Ascending aorta (tissue), 2 donors: ENCODE measurements at places on chromosomes 11 and 22.
A peak's percentile ranks its signal among the peaks of the same experiment; 100 is the strongest.

- no peak for DNase-seq
These were observed 3.3 kb downstream of the SYT7 start for GRCh38 chr11:61577383-61578118.

DNA sequence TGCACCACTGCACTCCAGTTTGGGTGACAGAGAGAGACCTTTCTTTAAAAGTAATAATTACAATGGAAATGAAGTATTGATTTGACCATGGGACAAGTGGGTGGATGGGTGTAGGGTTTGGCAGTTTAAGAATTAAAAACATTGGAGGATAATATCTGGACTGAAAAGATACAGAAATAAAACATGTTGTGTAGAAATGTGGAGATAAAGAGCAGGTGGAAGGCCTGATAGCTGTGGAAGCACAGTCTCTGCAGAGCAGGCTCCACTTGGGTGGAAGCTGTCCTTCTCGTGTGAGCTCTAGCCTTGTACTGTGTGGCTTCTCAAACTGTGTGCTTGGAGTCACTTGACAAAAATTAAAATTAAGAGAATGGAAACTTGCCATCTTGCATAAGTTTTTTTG, 25.6 kb downstream of the APLP2 start:
- no peak for DNase-seq

GRCh38 chr11:118153516-118153915, 893 bp upstream of the SCN4B start:
- DNase-seq, result no peak

DNA sequence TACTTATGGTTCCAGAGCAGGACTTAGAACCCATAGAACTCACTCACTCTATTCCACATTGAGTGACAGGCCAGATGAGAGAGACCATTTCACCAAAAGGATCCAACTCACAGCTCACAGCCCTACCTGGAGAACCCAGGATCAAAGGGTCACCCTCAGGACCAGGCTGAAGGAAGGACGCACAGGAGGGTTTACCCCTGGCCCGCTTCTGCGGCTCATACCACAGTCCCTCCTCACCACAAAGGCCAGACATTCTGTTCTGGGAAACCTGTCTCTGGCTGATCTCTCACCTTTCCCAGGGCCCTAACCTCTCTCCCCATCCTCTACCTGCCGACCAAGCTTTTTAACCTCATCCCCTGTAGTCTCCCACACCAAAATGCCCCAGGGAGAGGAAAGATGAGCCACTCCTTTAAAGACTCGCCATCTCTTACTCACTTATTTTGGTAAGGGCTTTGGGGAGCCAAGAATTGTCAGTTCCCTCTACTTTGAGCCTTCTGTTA, 4.7 kb downstream of the FOSL1 start:
- no peak for DNase-seq

GRCh38 chr11:70128435-70128906, 50.4 kb downstream of the ANO1 start:
- DNase-seq, result peak; percentile 88

DNA sequence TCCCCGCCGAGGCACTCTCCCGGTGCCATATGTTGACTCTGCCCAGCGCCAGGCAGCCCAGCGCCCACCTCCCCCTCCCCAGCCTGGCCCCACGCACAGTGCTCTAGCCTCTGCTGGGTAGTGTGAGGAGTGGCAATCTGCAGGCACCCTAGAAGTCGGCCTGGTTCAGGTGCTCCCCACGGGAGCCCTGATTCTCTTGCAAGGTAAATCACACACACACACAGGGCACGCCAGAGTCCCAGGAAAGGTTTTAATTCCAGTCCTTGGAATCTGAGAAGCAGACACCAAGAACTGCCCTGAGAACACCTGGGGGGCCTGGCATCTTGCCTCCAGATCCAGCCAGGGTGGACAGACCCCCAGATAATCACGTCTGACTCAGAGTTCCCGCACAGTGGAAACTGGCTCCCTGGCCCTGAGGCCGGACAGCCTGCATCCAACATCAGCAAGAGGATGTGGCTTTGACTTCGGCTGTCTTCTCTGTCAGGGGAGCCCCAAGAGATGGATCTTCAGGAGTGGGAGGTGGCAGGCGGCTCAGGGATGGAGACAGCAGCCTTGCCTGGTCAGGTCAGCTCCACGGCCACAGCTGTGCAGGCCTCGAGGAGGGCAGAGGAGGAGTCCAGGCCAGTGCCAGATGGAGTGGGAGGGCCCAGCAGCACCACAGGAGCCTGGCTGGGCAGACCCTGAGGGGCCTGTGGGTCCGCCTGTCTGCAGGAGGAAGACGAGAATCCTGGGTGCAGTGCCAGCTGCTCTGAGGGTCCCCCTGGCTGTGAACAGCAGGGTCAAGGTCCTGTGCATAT, 1.1 kb upstream of the RIN1 start:
- no peak for DNase-seq

GRCh38 chr11:126624506-126624905, 269.0 kb downstream of the ST3GAL4 start:
- DNase-seq, result no peak

GRCh38 chr11:32902089-32902665, 9.6 kb downstream of the QSER1 start:
- no peak for DNase-seq

DNA sequence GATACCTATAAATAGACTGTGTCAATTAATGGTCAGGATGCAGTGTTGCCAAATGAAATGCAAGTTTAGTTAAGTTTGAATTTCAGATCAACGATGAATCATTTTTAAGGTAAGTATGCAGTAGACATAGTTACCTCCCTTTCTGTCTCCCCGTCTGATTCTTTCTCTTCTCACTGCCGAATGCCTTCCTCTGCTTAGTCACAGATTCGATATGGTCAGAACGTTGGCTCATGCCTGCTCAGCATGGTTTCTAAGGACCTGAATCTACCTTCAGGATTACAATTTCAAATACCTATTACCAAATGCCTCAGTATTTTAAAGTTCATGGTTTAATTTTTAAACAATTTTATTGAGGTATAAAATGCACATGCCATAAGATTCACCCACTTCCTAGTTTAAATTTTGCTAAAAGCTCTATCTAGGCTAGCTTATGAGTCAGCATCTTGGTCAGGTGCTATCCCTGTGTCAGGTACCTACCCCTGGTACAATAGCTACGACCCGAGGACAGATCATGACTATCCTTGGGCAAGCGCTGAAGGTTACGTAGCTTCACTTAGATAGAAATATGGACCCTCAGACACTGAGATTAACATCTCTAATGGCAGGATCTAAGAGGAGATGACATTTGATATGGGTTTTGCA, 78.2 kb upstream of the SPON1 start:
- no peak for DNase-seq

GRCh38 chr22:26460202-26460601, 23.4 kb downstream of the HPS4 start:
- no peak for DNase-seq

DNA sequence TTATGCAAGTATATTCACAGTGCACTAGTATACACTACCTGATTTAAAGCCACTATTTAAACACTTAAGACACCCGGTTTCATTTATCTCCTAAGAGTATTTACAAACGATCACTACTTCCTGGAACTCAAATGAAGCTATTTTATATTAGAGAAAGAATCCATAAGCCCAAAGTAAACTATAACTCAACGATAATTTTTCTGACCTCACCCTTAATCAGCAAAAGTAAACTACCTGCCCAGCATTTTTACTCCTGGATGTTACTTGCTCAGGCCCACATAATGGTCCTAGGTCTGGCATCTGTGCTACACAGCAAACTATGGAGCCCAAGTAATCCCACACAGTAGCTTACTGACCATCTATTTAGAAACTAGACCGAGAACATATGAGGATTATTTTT, 33.4 kb downstream of the TSG101 start:
- no peak for DNase-seq

DNA sequence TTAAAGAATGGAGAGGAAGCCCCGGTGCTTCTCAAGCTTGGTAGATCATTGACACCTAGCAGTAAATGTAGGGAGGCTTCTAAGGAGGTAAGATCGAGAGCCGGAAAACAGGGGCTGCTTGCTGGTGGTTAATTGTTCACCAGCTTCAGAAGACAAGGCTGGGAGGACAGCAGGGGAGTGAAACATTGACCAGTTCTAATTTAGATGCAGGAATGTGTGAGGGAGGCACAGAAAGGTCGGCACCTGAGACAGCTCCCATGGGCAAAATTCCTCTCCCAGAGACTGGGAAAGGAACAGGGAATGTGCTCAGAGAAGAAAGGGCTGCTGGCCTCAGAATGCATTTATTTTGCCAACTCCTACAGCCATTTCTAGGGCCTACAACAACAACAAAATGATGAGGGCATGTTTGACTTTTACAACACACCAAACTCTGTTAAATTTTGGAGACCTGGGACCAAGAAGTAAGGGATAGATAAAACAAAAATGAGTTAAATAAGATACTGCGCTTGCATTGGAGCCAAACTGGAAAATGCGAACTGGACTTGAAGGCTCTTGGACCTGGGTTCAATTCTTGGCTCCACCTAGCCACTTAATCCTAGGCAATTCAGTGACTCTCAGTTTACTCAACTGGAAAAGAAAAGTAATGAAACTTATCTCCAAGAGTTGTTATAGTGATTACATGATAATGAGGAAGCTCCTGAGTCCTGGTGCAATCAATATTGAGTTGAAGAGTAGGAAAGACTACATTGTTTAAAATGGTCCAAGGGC, 31.0 kb downstream of the FZD4 start:
- no peak for DNase-seq

DNA sequence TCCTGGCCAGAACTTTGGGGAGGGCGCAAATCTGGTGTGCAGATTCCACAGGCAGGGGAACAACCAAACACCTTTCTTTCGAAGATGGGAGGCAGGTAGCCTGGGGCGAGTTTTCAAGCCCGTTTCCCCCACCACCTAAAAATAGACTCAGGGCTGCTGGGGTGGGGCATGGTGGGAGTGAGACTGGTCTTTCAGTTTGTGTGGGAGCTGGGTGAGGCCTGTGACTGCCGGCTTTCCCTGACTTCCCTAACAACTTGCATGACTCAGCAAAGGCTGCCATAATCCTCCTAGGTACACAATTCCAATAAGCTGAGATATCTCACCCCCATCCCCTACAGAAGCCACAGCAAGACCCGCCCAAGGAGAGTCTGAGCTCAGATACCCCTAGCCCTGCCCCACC, 4.3 kb upstream of the OR5B12 start:
- DNase-seq, result no peak

DNA sequence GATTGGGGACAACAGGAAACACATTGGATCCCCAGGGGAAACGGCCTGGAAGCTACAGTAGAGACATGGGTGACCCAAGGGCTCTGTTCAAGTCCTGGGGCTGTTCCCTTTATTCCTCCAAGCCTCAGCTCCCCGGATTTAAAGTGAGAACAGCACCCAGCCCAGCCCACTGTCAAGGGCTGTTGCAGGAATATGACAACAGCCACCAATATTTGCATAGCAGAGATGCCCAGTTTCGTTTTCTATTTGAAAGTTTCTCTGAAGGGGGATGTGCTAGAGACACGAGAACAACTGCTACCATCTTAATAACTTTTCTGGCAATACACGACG, 81.1 kb upstream of the WNT7B start:
- peak; percentile 29 for DNase-seq

DNA sequence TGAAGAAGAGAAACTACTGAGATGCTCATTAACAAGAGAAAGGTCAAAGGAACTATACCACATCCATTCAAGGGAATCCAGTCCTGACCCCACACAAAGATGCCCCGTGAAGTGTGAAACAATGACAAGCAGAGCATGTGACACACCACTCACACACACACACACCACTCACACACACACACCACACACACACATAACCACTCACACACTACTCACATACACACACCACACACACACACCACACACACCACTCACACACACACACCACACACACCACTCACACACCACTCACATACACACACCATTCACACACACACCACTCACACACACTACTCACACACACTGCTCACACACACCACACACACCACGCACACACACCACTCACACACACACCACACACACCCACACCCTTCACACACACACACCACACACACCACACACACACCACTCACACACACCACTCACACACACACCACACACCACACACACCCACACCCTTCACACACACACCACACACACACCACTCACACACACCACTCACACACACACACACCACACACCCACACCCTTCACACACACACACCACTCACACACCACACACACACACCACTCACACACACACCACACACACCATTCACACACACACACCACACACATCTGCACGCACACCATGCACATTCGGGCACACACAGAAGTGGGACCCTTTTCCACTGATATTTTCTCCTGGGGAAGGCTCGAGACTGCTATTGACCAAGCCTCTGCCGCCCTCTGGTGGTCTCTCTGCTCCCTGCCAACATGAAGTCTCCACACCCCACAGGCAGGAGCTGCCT, 32.0 kb upstream of the COMT start:
- no peak for DNase-seq

- no peak for DNase-seq
These were observed 104.3 kb downstream of the BCR start for GRCh38 chr22:23284504-23285033.

GRCh38 chr11:35197292-35197691, 58.3 kb downstream of the CD44 start:
- no peak for DNase-seq

- no peak for DNase-seq
These were observed 3.8 kb upstream of the MMP27 start for GRCh38 chr11:102709201-102709945.

DNA sequence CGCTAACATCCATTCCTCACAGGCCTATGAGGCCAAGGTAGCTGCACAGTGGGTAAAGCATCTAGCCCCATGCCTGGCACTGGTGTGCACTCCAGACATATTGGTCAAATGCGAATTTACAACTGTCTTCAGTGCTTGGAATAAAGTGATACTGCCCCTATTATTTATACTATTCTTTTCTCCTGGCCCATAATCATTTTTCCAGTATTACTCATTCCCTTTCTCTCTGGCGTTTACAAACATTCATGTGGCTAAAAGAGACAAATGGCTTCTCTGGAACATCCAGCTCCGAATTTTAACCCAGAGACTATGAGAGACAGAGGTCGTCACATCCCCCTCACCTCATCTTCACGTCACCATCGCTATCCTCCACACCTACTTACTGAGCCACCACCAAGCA, 87.2 kb upstream of the PITPNB start:
- no peak for DNase-seq

GRCh38 chr11:132858223-132858622, 674.1 kb downstream of the OPCML start:
- no peak for DNase-seq

DNA sequence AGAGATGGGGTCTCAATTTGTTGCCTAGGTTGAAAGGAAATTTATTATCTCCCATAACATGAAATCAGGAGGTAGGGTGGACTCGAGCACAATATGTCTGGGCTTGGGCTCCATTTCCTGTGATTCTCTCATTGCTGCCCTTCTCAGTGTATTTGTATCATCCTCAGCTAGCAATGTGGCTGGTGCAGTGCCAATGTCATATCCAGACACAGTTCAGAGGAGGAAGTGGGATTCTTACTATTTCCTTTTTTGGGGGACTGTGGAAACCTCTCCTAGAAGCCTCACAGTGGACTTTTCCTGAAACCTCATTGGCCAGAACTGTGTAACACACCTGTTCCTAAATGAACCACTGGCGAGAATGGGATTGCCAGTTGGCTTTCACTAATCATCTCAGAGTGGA, 21.0 kb upstream of the SWAP70 start:
- DNase-seq, result no peak
